ENCODE measurements at places on chromosomes 5 and 9. TPM values are rescaled to one million over a fixed set of nuclear protein-coding genes. Genes with fewer than 3 reads are reported as not detected.

The TEK gene
- total RNA-seq, result not detected

The FRMD3 gene
- 0.65 TPM for total RNA-seq

The LEAP2 gene
- 5.4 TPM for total RNA-seq

The SLC4A9 gene
- 2.6 TPM for total RNA-seq

GRCh38 chr5:144504929-144505577 is 334.4 kb downstream of the KCTD16 start:
- no peak for DNase-seq

- no peak for DNase-seq
Observed at GRCh38 chr5:50564558-50564957, 101.9 kb upstream of the PARP8 start.

DNA sequence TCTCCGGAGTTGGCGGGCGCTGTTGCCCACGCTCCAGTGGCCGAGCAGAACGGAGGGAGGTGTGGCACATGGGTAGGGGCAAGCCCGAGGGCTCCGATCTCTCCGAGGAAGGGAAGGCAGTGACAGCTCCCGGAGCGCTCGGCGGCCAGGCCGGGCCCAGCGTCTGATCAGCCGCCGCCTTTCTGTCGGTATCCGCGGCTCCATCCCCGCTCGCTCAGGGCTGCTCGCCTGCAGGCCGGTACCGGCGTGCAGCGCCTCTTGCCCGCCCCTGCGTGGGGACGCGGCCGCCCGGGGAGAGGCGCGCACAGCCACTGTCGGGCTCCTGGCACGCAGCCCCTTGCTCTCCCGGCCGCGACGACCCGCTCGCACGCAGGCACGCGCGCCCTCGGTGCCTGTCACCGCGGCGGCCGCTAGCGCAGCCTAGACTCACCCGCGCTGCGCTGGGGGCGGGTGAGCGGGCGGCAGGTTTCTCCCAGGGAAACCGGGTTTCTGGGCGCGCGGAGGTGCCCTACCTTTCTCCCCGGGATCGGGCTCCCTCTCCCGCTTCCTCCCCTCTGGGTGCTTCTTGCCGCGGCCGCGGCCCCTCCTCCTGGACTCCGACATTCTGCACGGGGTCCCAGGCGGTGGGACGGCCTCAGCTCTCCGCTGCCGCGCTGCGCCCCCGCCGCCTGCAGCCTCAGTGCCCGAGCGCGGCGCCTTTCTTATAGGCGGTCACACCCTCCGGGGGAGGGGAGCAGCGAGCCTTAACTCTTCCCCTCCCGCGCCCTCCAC is 108.4 kb downstream of the PSD2 start:
- DNase-seq, result no peak

DNA sequence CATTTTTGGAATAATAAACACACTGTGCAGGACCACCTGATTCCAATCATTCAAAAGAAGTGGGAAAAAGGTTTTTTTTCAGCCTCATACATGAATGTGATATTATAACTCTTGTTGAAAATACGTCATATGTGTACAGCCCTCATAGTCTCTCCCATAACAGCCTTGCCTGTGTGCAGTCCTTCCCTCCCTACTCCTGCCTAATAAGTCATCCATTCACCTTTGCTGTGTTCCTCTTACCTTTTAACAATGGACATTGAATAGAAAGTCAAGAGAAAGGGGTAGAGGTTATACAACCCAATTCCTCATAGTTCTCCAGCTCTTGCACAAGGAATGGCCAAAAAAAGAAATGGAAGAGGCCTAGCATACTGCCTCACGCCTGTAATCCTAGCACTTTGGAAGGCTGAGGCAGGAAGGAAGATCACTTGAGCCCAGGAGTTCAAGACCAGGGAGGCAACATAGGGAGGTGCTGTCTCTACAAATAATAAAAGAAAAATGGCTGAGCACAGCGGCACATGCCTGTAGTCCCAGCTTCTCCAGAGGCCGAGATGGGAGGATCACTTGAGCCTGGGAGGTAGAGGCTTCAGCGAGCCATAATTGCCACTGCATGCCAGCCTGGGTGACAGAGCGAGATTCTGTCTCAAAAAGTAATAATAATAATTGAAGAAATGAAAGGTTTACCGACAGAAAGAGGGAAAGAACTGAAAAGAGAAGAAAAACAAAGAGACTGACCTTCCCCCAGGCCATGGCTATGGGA is 356.1 kb upstream of the KIF2A start:
- DNase-seq, result no peak

- DNase-seq, result no peak
Observed at GRCh38 chr9:13810510-13810909, 503.4 kb downstream of the NFIB start.

DNA sequence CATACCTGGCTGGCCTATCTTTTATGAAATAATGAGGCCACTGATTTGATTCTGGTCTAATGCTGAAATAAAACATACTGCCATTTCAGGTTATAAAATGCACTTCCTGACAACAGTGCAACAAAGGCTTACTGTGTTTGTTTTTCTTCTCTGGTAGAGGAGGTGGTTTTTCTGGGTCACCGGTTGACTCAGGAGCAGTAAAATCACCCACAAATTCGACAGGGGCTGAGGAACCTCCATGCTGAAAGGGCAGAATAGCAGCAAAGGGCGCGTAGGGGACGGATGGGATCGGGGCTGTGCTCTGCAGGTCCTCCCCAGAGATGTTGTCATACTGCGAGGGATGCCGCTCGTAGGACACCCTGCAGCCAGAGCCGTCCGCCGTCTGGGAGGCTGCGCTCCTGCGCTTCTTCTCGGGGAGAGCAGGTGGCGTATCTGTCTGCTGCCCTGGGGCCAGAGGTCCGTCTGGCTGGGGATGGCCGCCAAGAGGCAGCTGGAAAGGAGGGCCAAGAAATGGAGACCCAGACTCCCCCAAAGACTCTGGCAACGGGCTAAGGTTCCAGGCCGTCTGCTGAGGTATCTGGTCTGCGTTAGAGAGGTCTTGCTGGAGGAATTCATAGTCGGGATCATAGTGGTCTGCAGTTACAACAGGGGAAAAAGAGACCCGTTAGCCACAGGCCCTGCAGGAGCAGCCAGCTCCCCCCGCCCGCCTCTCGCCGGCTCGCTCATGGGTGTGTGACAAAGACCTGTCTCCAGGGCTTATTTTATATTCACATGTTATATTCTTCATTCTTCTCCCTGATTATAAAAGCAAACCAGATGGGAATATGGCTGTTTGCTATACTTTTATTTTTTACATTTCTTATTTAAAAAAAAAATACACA is 80.7 kb downstream of the PRRT1B start:
- no peak for DNase-seq

DNA sequence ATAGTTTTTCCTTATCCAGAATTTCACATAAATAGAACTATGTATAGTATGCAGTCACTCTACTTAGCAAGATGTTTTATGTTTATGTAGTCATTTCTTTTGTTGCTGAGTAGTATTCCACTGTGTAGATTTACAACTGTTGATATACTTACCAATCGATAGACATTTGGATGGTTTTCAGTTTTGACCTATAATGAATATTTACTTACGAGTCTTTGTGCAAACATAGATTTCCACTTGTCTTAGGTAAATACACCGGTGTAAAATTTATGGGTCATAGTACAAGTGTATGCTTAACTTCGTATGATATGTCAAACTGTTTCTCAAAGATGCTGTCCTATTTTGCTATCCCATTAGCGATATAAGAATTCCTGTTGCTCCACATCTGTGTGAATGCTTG is 19.7 kb upstream of the OR2K2 start:
- no peak for DNase-seq

DNA sequence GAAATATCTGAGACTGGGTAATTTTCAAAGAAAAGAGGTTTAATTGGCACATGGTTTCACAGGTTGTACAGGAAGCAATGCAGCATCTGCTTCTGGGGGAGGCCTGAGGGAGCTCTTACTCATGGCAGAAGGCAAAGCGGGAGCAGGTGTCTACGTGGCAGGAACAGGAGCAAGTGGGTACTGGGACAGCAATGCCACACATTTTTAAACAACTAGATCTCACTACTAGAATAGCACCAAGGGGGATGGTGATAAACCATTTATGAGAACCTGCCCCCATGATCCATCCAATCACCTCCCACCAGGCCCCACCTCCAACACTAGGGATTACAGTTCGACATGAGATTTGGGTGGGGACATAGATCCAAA is 47.6 kb upstream of the HOMER1 start:
- no peak for DNase-seq

DNA sequence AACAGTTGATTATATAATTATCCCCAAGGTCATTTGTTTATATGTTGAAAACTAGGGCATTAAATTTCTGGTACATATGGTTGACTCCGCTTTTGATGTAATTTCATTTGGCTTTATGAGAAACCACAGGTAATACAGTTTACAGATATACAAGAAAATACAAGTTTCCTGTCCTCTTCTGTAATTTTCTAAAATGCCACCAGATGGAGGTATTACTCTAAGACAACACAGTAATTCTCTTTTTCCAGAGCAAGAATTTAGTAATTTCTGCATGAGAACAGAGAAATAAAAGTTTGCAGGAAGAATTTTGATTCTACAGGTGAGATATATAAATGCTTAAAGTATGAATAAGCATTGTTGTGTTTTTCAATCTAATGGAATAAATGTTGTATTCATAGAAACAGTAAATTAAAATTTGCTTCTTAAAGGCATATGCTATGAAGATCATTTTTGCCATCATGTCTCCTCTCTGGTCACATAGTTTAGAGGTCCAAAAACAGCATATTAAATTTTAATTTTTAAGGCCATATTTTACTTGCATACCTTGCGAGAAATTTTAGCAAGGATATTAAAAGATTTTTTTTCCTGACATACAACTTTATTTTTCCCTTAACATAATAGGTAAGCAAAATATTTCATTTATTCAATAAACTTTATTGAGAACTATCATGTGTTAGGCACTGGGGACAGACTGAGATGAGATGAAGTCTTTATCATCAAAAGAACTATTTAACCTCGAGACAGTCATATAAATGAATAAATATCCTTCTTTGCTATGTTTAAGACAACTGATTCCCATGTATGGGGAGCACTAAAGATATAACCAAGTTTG is 22.7 kb downstream of the CHD1 start:
- DNase-seq, result peak; percentile 49

GRCh38 chr5:73273379-73274050 is 100.5 kb downstream of the TMEM174 start:
- no peak for DNase-seq

DNA sequence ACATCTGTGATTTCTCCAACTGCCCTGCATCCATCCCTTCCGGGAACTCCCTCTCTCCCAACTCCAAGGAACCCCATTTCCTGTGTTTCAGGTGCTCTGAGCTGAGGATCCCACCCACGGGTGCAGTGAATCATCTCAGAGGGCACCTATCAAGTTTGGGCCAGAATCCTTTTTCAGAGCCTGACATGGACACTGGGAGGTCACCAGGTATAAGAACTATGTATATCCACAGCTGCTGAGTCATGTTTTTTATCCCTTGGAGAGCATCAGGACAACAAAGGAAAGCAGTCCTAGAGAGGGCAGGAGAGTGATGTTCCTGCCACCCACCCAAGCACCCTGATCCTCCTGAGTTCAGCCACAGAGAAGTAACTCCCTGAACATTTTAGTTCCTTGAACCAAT is 3.8 kb downstream of the MED27 start:
- no peak for DNase-seq

The CCNH gene
- total RNA-seq, result 75.9 TPM

DNA sequence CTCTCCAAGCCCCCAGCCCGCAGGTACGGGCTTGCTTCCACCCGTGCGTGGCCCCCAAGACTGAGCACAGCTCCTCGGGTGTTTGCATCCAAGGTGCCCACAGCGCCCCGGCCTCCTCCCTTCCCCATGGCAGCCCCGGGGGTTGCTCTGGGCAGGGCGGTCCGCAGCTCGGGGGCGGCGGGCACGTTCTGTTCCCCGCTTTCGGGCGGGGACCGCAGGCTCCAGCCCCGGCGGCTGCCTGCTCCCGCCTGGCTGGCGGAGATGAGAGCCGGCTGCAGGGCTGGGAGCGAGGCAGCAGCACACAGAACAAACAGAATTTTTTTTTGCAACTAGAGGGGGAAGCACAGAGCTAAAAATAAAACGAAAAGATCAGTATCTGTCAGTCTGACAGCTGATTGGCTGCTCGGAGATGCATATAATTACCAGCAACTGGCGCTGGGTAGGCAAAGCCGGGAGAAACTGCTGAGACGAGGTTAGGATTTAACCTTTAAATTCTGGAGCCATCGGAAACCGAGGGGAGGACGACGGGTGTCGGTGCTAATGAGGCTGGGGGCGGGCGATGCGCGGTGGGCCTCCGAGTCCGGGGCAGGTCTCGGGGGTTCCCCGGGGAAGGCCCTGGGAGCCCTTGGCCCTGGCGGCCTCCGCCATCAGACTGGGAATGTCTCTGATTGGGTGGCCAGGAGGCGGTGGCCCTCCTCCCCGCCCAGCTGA is 142.7 kb upstream of the IER5L start:
- DNase-seq, result no peak

- DNase-seq, result no peak
Observed at GRCh38 chr9:123771690-123772089, 158.2 kb downstream of the DENND1A start.

All from OCI-LY7 (cell line).